Caco-2 (cell line): ENCODE measurements at places on chromosomes 5 and 9. TPM values are rescaled to one million over a fixed set of nuclear protein-coding genes. Genes with fewer than 3 reads are reported as not detected.

Gene PPP3R2
- total RNA-seq, result not detected in 2 replicates

Gene ADAMTS13
- 5.3 and 6.2 TPM in 2 replicates for total RNA-seq

Gene FBLL1
- total RNA-seq, result not detected in 2 replicates

Gene AK8
- total RNA-seq, result 0.88 and 1.0 TPM in 2 replicates

DNA sequence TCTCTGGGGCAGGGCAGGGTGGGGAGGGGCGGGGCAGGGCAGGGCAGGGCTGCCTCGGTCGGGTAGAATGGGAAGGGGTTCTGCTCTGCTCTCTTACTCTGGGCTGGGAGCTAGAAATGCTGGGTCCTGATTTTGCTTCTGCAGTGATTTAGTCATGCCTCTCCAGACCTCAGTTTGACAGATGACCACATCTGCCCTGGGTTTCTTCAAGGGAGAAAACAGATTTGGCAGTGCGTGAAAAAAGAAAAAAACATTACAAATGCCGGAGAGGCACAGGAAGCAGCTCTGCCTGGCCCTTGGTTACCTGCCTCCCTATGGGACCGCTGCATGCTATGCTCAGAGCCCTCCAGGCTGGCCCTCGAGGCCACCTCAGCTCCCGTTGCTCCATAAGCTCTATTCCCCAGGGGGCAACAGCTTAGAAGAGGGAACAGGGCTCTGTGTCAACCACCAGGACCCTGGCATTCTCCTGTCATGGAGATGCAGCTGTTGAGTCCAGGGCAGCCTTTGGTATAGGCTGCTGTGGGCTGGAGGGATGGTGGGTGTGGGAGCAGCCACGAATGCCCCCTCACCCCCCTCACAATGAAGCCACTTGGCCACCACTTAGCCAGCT is 53.2 kb upstream of the UBTD2 start:
- H3K4me1 ChIP-seq, result no peaks in the 10 kb centered on the region
- no peak for DNase-seq
- H3K27me3 ChIP-seq, result no peaks in the 10 kb centered on the region
- no peaks in the 10 kb centered on the region; the same call in 1 of the 2 replicates for H3K36me3 ChIP-seq
- no peak overlapping the region for H3K4me3 ChIP-seq
- H3K27ac ChIP-seq, result no peak overlapping the region

- H3K36me3 ChIP-seq, result no peaks in the 10 kb centered on the region
- H3K27me3 ChIP-seq, result no peaks in the 10 kb centered on the region; the same call in 1 of the 2 replicates
- 0 out of 2 replicates have a peak, but pooled peaks cover 6% of the 10 kb centered on the region for H3K4me1 ChIP-seq
These were observed 215.5 kb downstream of the PDZD2 start for GRCh38 chr5:31854181-31855133.
